ENCODE measurements at places on chromosomes 4 and X. TPM values are rescaled to one million over a fixed set of nuclear protein-coding genes. Genes with fewer than 3 reads are reported as not detected.

DNA sequence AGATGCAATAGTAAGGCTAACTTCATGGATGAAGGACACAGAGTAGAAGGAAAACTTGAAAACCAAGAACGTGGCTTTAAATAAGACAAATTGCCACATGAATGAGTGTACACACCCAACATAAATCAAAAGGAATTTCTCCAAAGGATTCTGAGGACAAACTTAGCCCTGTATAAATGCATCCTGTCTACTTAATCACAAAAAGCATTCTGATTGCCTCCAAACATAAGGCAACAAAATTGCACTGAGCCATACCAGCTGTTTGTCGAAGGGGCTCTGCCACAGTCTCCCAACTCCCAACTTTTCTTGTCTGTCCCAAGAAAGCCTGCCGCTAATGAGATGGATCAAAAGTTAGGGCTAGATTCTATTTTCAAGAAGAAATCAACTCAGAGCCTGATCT is 194.3 kb downstream of the SOWAHB start:
- no peak for DNase-seq

- DNase-seq, result no peak
These were observed 1608.7 kb downstream of the STIM2 start for GRCh38 chr4:28469387-28469786.

GRCh38 chr4:41146196-41146595 is 68.1 kb downstream of the APBB2 start:
- DNase-seq, result no peak

The IL3RA gene
- total RNA-seq, result 0.41 TPM

- no peak for DNase-seq
These were observed 85.1 kb upstream of the CTSO start for GRCh38 chr4:156038772-156039171.

DNA sequence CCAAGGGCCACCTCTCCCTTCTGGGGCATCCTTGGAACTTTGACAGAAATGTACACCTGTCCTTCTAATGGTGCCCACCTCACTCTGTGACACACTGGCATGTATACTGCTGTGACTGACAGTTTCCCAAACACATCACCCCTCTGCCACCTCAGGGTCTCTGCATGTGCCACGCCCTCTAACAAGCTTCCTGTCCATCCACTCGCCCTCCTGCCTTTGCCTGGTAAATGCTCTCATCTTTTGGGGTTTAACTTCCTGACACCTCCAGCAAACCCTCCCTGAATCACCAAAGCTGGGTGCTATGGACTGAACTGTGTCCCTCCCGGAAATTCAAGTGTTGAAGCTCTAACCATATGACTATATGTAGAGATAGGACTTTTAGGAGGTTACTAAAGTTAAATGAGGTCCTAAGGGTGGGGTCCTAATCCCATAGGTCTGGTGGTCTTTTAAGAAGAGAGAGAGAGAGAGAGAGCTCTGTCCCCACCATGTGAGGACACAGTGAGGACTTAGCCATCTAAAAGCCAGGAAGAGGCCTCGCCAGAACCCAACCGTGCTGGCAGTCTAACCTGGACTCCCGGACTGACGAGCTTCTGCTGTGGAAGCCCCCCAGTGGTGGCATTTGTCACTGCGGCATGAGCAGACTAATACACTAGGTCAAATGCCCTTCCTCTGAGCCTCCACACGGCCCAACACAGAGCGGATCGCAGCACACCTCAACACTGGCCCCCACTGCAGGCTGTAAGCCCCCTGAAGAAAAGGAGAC is 95.6 kb downstream of the AFAP1 start:
- peak; percentile 75 for DNase-seq

GRCh38 chr4:182552948-182553347 is 309.7 kb downstream of the TENM3 start:
- DNase-seq, result no peak

- DNase-seq, result no peak
These were observed 570 bp upstream of the SASH3 start for GRCh38 chrX:129779086-129779672.

GRCh38 chrX:18377796-18378195 is 23.3 kb upstream of the SCML2 start:
- no peak for DNase-seq

- DNase-seq, result no peak
These were observed 7.1 kb downstream of the SMARCAD1 start for GRCh38 chr4:94214703-94215319.

The NDST4 gene
- total RNA-seq, result not detected

The POF1B gene
- not detected for total RNA-seq

DNA sequence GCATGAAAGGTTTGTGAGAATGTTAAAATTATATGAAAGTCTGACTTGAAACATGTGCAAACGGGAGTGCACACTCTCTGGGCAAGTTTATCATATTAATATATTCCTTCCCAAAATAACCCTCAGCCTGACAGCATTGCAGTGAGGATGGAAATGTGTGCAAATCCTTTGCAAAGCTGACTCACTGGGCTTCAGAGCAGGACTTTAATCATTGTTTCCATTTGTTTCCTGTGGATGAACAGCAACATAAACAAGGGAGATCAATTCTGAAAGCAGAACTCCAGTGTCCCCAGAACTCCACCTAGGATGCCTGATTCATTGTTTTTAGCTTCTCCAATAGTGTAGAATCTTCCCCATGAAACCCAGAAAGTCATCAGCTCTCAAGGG is 32.9 kb downstream of the SLC2A9 start:
- no peak for DNase-seq
